ENCODE measurements at places on chromosomes 1 and 21.

GRCh38 chr1:1461721-1462317, 9.7 kb upstream of the ATAD3B start:
- DNase-seq, result peak; percentile 47

DNA sequence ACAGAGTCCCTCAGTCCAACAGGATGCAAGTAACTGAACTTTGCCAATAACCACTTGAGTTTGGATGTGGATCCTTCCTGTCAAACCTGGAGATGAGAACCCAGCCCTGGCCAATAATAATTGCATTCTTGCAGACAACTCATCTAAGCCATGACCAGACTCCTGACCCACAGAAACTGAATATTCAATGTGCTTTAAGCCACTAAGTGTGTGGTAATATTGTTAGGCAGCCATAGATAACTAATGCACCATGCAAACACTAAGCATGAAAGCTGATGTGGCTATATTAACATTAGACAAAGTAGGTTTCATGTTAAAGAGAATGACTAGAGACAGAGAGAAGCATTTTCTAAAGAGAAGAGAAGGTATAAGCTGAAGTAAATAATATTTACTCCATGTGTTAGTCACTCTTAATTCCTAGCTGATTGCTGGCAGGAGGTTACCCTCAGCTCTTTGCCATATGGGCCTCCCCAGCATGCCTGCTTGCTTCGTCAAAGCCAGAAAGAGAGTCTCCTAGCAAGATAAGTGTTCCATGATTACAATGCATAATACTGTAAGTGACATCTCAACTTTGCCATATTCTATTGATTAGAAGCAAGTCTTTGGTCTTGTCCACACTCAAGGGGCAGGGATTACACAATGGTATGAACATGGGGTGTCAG, 276.4 kb upstream of the PLXNA2 start:
- no peak for DNase-seq

DNA sequence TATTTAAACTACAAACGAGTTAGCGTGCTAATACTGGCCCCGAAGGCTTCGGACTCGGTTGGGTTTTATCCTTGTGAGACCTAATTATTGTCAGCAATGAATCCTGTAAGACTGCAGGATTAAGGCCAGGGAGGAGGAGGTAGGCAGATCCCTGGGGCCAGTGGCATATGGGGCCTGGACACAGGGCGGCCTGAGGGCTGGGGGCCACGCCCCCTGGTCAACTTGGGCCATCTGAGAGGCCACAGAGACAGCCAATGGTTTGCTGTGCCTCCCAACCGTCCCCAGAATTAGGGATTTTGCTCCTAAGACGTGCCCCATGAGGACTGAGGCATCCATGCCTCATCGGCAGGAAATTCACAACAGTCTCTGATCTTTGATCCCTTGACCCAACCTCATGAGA, 31.1 kb upstream of the DISP3 start:
- no peak for DNase-seq

- no peak for DNase-seq
Measured at GRCh38 chr1:64765012-64765411, 20.1 kb downstream of the RAVER2 start.

GRCh38 chr1:205318231-205318991, 3.1 kb downstream of the NUAK2 start:
- DNase-seq, result no peak

DNA sequence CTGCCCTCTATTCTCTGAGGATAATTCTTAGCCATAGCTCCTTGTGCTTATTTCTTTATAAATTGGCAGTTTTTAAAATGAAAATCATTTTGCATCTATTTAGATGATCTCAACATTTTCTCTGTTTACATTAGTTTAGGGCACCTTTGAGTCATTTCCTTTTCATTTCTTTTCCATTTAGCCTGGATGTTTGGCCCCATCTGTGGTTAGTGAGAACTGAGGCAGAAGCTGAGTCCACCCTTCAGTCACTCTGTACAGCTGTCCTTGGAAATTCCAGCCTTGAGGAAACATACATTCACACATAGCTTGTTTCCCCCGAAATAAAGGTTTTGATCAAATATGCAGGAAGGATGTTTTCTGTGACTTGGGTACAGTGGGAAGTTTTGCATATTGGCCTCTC, 123.7 kb downstream of the NTNG1 start:
- DNase-seq, result no peak

DNA sequence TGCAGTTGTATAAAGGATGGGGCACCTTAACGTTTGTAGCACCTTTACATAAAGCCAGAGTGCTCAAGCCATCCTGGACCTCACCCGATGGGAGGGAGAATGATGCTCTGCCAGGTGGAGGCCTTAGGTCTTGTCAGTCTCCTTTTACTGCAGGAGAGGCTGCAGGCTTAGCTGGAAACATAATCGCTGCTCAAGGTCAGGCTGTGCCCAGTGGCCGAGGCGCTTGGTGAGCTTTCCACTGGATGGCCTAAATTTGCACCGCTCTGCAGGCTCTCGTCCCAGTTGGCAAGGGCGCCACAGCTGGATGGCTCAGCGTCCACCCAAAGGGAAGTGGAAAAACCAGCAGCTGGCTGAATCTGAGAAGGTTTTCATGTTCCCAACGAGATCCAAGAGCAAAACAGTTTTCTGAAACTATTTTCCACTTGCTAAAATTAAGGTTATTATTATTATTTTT, 438.9 kb downstream of the CAMTA1 start:
- no peak for DNase-seq

GRCh38 chr1:215056584-215056983, 26.0 kb upstream of the KCNK2 start:
- DNase-seq, result no peak

DNA sequence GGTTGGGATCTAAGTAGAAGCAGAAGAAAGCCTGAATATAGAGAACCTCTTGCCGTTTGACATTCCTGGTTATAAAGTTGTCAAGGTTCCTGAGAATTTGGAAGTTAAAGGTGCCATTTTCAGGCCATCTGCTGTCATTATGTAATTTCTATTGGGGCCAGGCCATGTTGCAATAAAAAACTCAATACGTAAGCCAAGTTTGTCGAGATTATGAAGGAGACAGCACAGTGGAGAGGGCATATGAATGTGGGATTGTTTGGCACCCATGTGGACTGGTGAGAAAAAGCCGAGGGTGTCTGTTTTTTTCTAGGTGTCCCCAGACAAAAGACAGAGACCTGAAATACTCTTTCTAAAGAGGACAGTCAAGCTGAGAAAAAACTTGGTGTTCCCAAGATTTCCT, 18.8 kb upstream of the HSD3B1 start:
- DNase-seq, result no peak

- DNase-seq, result no peak
Measured at GRCh38 chr1:16120940-16121410, 34.9 kb downstream of the EPHA2 start.

Data from hematopoietic multipotent progenitor cell treated with erythropoietin and hydrocortisone succinate and interleukin-3 and kit ligand, for 6 days (in vitro differentiated cells).